Natural killer cell (primary cell): ENCODE measurements at places on chromosomes 16 and 17. TPM values are rescaled to one million over a fixed set of nuclear protein-coding genes. Genes with fewer than 3 reads are reported as not detected.

The TBC1D3K gene
- total RNA-seq = not detected

DNA sequence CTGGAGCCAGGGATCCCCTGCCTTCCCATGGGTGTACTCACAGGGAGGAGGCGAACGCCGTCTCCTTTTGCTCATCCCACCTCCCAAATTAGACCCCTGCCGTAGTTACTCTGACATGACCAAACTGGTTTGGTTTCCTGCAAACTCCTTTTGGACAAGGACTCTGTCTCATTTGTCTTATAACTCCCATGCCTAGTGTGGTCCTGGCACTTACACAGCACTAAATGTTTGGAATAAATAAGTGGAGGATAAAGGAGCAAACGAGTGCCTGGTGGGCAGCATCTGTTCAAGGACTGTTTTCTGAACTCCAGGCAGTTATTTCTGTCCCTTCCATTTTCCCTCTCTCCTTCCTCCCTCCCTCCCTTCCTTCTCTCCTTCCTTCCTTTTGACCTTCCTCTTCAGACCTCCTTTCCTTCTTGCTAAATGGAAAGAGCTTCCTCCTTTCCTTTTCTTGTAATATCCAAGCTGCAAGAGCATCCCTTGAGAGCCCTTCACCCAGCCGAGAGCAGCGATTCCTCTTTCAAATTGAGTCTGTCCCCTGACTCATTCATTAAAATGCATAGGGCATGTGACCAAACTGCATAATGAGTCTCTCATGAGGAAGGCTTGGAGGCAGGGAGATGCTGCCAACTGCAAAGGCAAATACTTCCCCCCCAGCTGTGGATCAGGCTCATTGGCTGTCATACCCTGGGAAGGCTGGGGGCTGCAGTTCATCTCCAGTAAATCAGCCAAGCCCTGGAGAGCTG is 36.8 kb downstream of the CHD9 start:
- DNase-seq = no peak

DNA sequence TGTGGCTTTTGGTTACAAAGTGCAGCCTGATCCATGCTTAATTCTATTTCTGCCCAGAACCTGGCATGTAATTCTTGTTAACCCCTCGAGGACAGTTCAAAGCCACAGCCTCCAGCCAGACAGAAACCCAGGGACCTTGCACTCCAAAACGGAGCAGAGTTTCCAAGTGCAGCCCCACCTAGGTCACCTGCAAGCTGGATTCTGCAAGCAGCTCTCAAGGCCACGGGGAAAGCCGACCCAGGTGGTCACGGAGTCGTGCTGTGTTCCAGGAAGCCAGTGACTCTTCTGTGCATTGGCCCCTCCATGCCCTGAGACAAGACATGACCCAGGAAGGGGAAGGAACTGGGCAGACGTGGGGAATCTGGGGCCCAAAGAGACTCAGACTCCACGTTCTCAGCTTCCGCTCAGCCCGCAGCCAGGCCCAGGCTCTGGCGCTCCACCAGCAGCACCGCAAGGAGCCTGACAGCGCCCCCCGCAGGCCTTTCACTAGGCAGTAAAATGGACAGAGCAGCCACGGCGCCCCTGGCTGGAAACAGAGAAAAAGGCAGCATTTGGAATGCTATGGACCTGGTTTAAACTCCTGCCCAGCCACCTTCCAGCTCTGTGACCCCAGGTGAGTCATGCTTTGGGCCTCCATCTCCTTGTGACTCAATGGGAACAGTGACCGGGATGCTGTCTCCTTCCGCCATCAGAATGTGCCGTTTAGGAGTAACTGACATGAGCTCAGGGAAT is 27.3 kb upstream of the GSG1L start:
- DNase-seq = no peak

GRCh38 chr17:19417611-19418010 is 6.6 kb downstream of the RNF112 start:
- peak; percentile 9 for DNase-seq

- DNase-seq = peak; percentile 43
Measured at GRCh38 chr17:21098934-21099689, 27.7 kb upstream of the DHRS7B start.

DNA sequence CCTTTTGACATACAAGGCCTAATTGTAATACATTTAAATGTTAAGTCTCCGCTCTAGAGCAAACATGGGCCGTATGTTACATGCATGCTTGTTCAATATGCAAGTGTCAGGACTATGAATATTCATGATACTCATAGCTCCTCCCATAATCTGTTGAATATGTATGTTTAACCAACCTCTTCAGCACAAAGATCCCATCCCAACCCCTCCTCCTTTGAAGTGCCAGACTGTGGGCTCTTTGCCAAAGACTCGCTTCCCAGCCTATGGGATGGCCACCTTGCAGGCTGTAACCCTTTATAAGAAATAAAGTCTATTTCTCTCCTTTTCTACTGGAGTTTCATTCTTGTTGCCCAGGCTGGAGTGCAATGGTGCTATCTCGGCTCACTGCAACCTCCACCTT is 156.2 kb downstream of the ABCC12 start:
- no peak for DNase-seq

DNA sequence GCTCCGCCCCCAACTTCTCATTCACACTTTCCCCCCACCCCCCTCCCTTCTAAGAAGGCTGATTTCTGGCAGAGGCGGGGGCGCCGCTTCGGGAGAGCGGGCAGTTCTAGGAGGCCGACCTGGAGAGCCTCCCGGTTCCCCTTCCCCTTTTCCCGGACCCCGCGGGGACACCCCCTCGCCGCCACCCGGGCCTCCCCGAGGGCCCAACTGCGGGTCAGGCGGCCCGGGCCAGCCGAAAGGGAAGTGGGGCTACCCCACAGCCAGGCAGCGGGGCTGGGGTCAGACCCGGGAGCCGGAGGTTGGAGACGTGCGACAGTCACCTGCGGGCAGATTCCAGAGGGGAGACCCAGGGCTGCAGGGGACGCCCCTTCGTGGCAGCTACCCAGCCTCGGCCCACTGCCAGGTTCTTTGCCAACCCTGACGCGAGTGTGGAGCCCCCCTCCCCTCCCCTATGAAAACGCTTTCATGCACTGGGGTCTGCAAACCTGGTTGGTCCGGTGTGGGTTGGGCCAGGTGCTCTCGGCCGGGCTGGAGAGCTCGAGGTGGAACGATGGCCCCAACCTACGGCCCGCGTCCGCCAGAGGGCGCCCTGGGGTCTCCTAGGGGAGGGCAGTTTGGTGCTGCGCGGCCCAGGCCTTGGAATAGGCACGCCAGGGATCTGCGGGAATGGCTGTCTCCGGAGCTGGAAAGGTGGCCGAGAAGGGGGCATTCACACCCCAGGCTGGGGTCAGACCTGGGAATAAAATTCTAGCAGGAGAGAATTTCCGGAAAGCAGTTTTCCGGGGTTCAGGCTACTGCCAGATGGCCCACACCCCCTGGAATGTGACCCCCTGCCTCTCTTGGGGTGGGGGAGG is 721 bp upstream of the SOCS3 start:
- peak; percentile 90 for DNase-seq

DNA sequence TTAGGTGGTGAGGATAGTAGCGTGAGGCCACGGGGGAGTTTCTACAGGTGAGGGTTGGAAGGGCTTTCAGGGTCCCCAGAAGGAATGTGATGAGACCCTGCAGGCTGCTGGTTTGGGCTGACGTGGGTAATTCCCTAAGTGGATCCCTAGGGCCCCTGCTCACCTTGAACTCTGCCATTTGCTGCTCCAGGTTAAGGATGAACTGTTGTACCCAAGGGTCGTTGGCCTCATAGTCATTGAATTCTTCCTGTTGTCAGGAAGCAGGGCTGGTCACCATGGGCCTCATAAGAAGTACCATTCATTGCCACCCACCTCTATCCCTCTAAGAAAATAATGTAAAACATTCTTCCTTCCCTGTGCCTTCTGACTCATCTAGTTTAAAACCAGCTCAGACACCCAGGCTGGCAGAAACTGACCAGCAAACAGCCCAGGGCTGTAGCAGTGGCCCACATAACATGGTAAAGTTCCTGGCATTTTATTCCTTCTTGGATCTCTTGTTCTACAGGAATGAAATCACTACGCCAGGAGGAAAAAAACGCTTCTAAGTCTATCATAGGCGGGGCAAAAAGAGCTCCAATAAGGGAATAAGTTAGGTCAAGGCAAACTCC is 27.6 kb downstream of the FCSK start:
- DNase-seq = no peak

GRCh38 chr17:68459037-68459639 is 1.8 kb upstream of the WIPI1 start:
- peak; percentile 14 for DNase-seq

The GAS7 gene
- 84.8 TPM for total RNA-seq

GRCh38 chr17:27323538-27324215 is 29.8 kb downstream of the WSB1 start:
- DNase-seq = no peak

DNA sequence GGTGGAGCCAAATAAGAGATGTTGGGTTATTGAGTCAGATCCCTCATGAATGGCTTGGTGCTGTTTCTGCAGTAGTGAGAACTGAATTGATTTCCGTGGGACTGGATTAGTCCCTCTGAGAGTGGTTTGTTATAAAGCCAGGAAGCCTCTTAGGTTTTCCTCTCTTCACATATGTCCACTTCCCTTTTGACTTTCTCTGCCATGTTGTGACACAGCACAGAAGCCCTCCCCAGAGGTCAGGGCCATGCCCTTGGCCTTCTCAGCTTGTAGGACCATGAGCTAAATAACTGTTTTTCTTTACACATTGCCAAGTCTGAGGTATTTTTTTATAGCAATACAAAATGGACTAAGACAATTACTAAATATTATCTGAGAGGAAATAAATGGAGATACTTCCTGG is 10.3 kb upstream of the HAPSTR1 start:
- DNase-seq = no peak

GRCh38 chr17:61139219-61139618 is 260.4 kb upstream of the TBX2 start:
- DNase-seq = peak; percentile 84
